ENCODE measurements at places on chromosomes 7 and 10.

- no peak overlapping the region for H3K4me3 ChIP-seq
- H3K27me3 ChIP-seq, result no peaks in the 10 kb centered on the region
- H3K27ac ChIP-seq, result no peak overlapping the region
- no peaks in the 10 kb centered on the region for H3K36me3 ChIP-seq
Measured at GRCh38 chr7:64494912-64495461, 67.9 kb downstream of the ZNF680 start.

DNA sequence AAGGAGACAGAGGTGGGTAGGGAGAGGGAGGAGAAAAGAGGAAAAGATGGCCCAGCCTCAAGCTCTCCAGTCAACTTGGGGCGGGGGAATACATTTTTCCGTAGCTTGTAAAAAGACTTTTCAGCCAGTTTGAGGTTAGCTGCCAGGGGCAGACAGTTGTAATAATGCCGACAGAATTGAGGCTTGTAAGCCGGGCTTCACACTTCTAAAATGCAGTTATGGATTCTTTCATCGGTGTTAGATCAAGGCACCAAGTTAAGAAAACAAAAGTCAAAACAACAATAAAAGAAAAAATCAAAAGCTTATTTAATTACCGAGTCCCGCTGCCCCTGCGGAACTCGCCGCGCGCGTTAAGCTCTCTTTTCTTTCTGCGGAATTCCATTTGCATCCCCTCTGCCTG lies 448 bp upstream of the EVX1 start:
- no peaks in the 10 kb centered on the region for H3K4me1 ChIP-seq
- no peak overlapping the region for H3K4me3 ChIP-seq
- peaks cover 95% of the 10 kb centered on the region for H3K27me3 ChIP-seq

DNA sequence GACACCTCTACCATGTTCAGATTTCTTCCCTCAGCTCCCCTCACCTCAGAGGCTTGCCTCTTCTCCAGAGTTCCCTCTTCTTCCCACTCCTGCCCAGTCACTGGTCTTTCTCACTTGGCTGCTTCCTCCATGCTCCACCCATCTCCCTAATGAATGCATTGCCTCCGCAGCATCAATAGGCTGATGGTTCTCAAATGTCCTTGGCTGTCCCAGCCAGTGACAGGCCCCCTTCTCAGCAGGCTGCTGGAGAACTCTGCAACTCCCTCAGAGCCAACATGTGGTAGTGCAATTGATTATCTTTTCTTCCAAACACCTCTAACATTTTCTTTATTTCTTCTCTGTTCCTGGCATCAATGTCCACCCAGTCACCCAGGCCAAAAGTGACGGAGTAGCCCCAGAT lies 218.2 kb downstream of the RELN start:
- H3K27ac ChIP-seq, result no peak overlapping the region
- no peaks in the 10 kb centered on the region for H3K36me3 ChIP-seq
- H3K4me1 ChIP-seq, result no peaks in the 10 kb centered on the region
- no peak for DNase-seq

- H3K27ac ChIP-seq, result no peak overlapping the region
- H3K36me3 ChIP-seq, result no peaks in the 10 kb centered on the region
Measured at GRCh38 chr7:650339-651031, 76.0 kb upstream of the DNAAF5 start.

DNA sequence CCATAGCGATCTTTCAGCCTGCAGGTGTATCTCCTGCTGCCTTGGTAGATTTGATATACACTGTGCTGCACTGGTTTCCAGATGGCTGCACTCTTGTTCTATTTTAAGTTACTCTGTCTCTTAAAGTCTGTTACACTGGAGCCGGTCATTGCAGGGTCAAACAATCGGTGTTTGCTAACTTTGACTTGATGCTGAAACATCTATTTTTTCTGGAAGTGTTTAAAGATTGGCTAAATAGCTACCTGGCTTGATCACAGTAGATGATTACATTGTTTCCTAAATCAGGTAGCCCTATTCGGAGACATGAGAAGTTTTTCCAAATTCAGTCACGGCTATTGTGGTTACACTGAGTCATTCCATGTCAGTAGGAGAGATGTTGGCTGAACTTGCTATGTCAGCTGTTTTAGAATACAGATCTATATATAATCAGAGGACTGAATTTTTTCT lies 574.8 kb downstream of the ETV1 start:
- H3K36me3 ChIP-seq, result no peaks in the 10 kb centered on the region
- no peak overlapping the region for H3K27ac ChIP-seq
- H3K4me3 ChIP-seq, result no peak overlapping the region
- no peak for DNase-seq

GRCh38 chr10:62597226-62597625 lies 207.3 kb upstream of the ADO start:
- H3K4me3 ChIP-seq, result no peak overlapping the region
- H3K27me3 ChIP-seq, result no peaks in the 10 kb centered on the region
- H3K27ac ChIP-seq, result no peak overlapping the region
- no peaks in the 10 kb centered on the region for H3K4me1 ChIP-seq

GRCh38 chr10:129786216-129786615 lies 177.9 kb downstream of the EBF3 start:
- H3K4me3 ChIP-seq, result no peak overlapping the region
- no peak overlapping the region for H3K27ac ChIP-seq
- H3K36me3 ChIP-seq, result no peaks in the 10 kb centered on the region
- H3K4me1 ChIP-seq, result no peaks in the 10 kb centered on the region

All from fibroblast of lung (primary cell).